ENCODE measurements at places on chromosomes 6 and 20.
A peak's percentile ranks its signal among the peaks of the same experiment; 100 is the strongest.

DNA sequence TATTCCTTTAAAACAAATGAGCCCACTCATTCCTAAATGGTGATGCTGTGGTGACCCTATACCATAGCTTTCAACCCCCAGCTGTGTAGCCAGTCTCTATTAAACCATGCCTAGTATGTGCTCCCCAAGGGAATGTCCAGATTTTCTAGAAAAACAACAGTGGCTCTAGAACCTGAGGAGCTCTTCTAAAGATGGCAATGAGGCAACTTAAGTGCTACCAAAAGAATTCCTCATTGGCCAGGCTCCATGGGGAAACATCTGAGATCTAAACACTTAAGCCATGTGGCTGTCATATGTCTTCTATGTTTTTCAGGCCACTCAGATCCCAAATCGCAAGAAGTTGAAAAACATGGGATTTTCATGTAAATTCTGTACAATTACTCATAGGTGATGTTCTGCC is 191.0 kb downstream of the TPBG start:
- DNase-seq: no peak

DNA sequence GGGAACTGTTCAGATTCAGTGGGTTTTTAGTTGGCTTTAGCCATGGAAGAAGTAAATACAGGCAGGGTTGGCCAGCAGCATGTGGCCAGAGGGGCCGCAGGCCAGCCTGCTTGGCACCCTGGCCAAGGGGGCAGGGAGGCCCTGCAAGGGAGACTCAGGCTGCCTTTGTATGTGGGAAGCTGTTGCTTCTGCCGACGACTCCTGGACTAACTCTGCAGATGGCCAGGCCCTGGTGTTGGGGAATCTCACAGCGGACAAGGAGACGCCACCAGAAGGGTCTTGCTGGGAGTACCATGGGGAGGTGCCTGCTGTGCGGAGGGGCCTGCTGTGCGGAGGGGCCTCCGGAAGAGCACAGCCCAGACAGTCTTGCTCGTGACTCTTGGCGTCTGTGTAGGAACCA is 25.2 kb downstream of the PYGB start:
- no peak for DNase-seq

DNA sequence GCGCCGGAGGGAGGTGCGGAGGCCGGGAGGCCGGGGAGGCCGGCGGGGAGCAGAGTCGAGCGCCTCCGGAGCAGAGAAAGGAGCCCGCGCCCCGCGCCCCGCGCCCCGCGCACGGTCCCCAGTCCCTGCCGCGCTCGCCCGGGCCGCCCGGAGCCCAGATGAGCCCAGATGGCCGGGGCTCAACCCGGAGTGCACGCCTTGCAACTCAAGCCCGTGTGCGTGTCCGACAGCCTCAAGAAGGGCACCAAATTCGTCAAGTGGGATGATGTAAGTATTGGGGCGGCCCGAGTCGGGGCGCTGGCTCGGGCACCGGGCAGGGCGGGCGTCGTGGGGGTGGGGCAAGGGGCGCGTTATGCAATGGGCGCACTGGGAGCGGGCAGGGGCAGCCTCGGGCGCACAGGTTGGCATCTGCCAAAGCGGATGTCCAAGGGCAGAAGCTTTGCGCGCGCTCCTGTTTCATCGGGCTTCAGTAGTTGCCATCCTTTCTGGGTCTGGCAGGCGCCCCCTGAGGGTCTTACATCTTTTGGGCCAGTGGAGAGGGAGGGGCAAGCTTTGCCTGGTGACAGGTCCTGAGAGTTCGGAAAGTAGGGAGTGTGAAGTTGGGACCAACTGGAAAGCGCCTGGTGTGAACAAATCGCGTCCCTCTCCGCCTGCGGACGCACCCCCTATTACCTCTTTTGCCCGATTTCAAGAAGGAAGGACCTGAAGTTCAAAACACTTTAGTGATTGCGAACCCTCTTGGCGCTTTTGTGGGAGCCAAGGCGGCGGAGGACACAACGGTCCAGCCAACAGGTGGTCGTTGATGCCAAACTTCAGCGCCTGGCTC is 631 bp downstream of the PLCB1 start:
- DNase-seq: peak; percentile 51

DNA sequence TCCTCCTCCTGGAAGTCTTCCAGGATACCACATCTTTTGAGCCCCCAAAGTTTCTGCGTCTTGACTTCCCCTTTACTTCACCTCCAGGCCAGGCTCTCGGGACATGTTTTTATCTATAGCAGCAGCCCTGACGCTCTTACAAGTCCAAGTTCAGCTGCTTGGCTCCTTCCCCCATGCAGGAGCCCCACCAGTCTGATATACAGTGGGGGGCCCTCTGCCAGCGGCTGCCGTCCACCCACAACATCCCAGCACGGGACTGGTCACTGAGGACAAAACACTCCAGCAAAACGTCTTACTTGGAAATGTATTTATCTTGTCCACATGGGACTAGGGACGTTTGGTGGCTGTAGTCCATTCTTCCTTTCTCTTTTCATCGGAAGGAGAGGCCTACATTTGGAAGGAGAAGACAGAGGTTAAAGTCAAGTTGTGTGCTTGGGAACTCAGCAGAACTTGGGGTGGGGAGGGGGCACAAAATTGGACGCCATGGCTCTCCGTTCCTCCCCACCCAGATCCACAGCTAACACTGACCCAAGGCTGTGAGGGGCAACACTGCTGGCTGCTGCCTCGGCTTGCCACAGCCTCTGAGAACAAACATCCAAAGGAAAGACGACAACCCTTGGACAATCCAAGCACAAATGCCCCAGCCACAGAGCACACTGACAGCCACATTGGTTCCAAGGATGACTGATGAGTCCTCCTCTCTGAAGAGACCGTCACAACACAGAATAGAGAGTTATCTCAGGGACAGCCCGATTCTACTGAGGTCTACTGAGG is 79.2 kb downstream of the PRND start:
- no peak for DNase-seq

DNA sequence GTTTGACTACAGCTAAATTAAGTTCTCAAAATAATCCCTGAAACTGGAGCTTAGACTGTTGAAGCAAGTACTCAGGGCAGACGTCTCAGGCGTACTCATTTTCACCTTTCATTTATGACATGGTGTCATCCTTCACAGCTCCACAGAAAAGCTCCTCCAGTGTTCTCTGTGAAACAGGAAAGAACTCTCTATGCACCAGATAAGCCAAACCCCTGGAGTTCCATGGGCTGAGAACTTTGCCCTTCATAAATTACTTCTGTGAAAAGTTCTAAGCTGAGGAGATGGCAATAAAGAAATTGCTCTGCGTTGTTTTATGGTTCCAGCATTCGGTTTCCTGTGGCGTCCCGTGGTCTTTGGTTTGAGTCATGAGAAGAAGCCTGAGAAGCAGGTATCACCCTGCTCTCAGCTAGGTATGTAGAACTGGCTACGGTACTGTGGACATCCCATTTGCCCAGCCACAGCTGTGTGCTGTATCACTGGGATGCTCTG is 20.2 kb upstream of the RREB1 start:
- DNase-seq: no peak

DNA sequence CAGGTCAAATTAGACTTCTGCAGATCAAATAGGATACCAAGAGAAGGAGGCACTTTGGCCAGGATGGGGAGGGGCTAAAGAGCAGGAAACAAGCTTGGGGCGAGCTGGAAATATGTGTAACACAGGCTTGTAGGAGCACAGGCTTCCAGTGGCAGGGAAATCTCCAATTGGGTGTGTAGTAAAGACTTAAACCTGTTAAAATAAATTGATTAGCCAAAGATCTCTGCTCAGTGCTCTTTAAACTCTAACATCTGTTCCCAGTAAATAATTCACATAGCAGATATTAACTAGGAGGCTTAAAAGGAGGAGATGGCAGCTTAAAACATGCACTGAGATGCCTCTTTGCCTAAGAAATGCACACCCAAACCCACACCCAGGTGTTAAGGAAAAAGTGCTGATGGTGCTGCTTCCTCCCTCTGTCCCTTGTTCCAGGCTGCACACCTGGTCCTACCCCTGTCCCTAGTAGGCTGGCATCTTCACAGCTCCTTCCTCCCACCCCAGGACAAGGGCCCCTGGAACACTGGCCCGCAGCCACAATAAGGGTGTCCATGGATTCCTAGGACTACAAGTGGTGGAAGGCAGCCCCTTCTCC is 93.5 kb upstream of the MLN start:
- DNase-seq: no peak

DNA sequence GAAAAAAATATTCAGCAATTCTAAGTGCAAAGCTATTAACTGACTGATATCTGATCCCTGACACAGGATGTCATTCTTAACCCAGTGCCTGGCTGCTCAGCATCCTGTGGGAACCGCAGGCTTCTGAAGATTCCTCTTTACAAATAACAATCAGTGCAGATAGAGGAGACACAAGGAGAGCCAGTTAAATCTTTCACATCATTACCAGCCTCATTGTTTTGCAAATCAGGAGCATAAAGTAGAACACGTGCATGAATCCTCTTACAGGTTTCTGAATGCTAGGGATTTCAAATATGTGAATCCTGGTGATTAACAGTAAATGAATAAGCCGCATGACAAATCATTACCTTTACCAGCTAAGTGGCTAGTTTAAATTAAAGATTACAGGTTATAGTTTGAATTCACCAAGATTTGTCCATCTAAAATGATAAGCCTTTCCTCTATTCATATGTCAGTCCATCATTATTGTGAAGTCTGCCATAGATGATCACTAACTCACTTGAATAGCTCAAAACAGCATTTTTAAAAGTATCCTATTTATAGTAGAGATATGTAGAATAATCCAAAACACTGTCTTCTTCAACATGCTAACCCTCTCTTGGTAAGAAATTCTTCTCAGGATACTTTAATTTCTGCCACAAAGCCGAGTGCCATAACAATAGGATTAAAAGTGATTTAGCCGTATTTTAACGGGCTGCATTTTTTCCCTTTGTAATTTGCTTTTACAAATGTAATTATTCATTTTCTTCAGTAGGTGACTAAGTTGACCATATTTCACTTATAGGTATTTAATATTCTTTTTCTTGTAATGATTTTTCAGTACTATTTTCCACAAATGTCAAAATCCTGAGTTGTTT is 367.3 kb upstream of the EPHA7 start:
- no peak for DNase-seq

DNA sequence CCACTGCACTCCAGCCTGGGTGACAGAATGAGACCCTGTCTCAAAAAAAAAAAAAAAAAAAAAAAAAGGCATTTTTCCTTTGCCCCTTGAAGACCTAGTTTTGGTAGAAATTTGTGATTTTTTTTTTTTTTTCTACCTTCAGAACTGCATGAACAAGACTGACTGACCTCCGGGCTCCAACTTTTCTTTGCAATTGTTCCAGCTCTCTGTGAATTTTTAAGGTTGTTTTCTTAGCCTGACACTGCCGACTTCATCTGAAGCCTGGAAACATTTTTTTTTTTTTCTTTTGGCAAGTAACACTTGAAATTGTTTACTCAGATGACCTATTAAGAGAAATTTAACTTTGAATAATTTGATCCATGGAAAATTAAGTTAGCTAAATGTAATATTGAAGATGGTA is 73.0 kb downstream of the SLC24A3 start:
- DNase-seq: no peak

DNA sequence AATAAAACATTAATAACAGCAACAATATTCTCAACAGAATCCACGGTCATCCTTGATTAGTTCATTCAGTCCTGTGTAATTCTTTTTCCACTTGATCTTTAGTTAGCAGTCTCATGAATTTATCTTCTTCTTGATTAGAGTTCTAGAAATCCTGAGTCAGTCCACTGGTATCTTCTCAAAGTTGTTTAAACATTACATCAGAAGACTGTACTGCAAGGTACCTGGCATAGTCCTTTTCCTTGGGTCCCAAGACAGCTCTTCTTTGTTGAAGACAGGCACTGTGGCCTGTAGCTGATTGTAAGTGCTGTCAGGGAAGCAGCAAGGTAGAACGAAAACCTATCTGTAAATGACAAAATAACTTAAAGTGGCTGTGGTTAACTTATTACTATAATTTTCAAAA is 11.8 kb downstream of the MAP3K4 start:
- no peak for DNase-seq

GRCh38 chr20:63139356-63139755 is 76.6 kb downstream of the YTHDF1 start:
- DNase-seq: no peak

GRCh38 chr20:41456351-41456750 is 89.7 kb upstream of the EMILIN3 start:
- no peak for DNase-seq

DNA sequence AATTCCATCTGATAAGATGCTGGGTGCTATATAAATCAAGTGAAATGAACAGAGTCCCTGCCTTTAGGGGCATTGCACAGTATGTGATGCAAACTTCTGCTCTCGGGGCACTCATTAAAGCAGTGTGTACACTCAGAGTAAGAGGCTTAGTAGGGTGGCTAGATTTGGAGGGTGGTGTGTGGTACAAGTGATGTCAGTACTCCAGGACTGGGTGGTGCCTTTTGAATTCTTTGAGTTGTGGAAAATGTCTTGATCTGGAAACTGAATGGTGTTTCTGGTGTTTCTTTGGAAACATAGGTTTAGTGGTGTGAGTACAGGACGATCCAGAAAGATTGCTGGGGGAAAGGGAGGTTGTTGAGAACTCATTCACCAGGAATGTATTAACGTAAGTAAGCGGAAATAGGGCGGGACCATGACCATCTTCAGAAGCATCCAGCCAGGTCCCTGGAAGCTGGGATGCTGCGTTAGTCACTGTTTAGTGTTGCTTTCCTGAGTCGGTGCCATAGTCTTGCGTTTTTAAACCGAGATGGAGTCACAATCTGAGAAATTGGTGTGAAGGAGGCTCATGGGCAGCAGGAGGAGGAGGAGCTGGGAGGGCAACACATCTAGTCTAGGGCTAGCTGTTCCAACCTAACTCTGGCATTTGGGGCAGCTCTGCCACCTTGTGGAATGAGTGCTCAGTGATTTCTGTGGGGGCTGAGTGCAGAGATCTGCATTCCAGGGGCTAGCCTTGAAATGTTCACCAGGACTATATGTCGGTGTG is 70.3 kb downstream of the SCAND1 start:
- DNase-seq: peak; percentile 71

DNA sequence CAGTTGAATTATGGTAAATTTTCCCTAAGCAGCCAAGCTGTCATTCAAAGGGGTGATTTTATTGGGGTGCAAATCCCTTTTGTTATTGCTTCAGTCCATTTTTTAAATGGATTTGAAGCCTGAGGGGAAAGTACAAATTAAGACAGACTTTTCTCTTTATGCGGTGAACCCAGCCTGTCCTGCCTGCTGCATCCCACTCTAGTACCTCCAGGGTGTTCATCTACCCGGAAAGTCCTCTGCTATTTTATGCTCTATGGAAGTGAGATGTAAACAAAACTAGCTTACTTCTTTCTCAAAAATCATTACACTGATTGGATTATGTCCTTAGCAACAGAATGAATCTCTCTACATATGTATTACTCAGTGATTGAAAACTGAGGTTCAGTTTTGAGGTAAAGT is 1088.9 kb upstream of the CITED2 start:
- no peak for DNase-seq

- DNase-seq: no peak
Observed at GRCh38 chr6:31972709-31973350, 892 bp upstream of the DXO start.

DNA sequence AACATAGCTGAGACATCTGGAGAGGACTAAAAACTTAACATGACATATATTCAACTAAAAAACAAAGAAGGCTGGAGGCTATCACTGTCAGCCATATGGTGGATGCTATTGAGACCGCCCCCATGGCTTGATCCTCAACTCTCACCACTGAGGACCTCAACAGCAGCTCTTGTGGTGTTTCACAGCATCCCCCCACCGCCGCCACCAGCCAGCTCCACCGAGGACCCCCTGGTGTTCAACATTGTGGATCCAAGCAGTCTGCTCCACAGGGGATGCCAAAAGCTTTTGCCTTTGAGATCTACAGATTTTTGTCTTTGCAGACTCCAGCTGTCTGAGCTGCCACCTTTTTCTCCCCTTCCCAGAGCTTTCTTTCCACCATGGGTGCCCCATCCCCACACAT is 64.6 kb downstream of the NUS1 start:
- DNase-seq: no peak

GRCh38 chr6:81750200-81750599 is 2.3 kb downstream of the TENT5A start:
- DNase-seq: no peak
